ENCODE measurements at places on chromosomes 12 and 14. TPM values are rescaled to one million over a fixed set of nuclear protein-coding genes. Genes with fewer than 3 reads are reported as not detected.

DNA sequence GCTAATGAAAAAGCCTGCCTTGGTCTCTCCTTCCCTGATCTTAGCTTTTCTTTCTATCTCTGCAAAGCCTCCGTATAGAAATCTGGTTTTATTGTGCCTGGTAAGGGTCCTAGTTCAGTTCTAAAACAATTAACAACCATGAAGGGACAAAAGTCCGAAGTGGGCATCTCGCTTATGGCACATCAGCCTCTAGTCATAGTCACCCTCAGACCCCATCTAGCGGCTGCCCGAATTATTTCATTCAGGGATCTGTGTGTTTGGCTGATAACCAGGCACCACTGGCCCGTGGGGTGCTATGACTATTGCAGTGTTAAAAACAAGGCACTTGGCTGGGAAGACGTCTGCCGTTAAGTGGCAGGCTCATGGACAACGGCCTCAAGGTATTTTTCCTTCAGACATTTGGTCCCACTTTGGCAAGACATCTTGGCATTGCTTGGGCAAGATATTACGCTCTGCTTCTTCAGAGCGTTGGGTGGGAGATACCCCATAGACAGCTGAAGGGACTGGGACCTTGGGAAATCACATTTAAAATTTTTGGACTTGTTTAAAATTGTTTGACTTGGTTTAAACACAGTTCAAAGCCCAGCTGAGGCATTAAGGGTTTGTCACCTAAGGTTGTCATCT, 87.1 kb downstream of the SINHCAF start:
- DNase-seq, result peak; percentile 92
- peaks cover 43% of the 10 kb centered on the region for H3K27me3 ChIP-seq
- peak overlapping the region; percentile 49 for H3K4me3 ChIP-seq
- H3K4me1 ChIP-seq, result no peaks in the 10 kb centered on the region
- H3K36me3 ChIP-seq, result no peaks in the 10 kb centered on the region

RILPL1 gene
- total RNA-seq, result 16.3 TPM

- peaks cover 2% of the 10 kb centered on the region for H3K27me3 ChIP-seq
- DNase-seq, result peak; percentile 89
- H3K27ac ChIP-seq, result no peak overlapping the region
- peaks cover 11% of the 10 kb centered on the region for H3K36me3 ChIP-seq
- H3K4me3 ChIP-seq, result no peak overlapping the region
These were observed 1.8 kb upstream of the ZBTB39 start for GRCh38 chr12:57008178-57008577.

PLXNC1 gene
- 3.8 TPM for total RNA-seq

All from osteoblast (primary cell).